ENCODE measurements at places on chromosomes 5 and 9.

- H3K27ac ChIP-seq = peak overlapping the region; percentile 69
- no peaks in the 10 kb centered on the region for H3K36me3 ChIP-seq
- H3K4me1 ChIP-seq = no peaks in the 10 kb centered on the region
- H3K27me3 ChIP-seq = no peaks in the 10 kb centered on the region
- DNase-seq = no peak
These were observed 6.6 kb downstream of the C1QTNF2 start for GRCh38 chr5:160363660-160364395.

DNA sequence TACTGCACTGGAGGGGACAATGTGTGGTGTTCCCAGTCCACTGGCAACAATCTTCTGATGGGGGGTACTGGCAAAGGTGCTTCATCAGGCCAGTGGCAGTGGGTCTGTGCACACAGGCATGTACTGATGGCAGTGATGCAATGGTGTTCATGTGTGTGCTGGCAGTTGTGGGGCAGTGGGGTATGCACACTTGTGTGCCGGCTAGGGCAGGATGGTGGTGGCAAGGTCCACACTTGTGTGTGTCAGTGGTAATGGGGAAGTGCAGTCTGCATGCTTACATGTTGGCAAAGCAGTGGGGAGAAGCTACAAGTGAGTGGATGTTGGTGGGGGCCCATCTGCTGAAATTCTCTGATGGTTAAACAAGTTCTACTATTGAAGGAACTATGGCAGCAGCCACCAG, 504.6 kb upstream of the ZNF462 start:
- no peak overlapping the region for H3K27ac ChIP-seq
- no peak for DNase-seq
- no peaks in the 10 kb centered on the region for H3K4me1 ChIP-seq
- no peaks in the 10 kb centered on the region for H3K27me3 ChIP-seq
- H3K4me3 ChIP-seq = no peak overlapping the region

- no peak for DNase-seq
- no peak overlapping the region for H3K27ac ChIP-seq
These were observed 20.2 kb downstream of the ALDH1A1 start for GRCh38 chr9:72932619-72933018.

DNA sequence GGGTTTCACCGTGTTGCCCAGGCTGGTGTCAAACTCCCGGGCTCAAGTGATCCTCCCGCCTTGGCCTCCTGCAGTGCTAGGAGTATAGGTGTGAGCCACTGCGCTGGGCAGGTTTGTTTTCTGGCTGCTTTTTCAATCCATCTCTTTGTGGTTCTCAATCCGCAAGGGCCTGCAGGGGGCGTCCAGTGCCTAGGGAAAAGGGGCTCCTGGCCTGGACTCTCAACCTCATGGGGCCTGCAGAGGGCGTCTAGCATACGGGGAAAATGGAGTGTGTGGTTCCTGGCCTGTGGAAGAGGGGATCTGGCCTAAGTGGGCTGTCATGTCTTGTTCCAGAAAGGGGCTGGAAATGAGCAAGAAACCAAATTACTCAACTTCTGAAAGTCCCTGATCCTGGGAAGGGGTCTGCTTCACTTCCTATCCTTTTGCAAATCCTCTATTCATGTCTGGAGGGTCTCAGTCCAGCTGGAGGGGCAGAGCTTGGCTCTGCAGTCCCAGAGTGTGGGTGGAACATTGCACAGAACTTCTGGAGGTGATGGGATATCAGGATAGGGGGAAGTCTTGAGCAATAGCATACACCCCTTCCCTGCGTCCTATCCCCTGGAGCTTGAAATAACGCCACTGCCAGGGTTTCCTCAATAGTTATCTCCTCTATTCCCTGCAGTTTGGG, 12.7 kb upstream of the CCL27 start:
- no peak for DNase-seq
- no peak overlapping the region for H3K4me3 ChIP-seq
- no peak overlapping the region for H3K27ac ChIP-seq
- H3K27me3 ChIP-seq = no peaks in the 10 kb centered on the region
- no peaks in the 10 kb centered on the region for H3K4me1 ChIP-seq

- DNase-seq = no peak
- H3K4me1 ChIP-seq = peaks cover 5% of the 10 kb centered on the region
- H3K27me3 ChIP-seq = no peaks in the 10 kb centered on the region
- H3K4me3 ChIP-seq = no peak overlapping the region
These were observed 2.2 kb upstream of the DPH7 start for GRCh38 chr9:137580954-137581322.

- H3K4me1 ChIP-seq = no peaks in the 10 kb centered on the region
- H3K36me3 ChIP-seq = no peaks in the 10 kb centered on the region
- no peaks in the 10 kb centered on the region for H3K27me3 ChIP-seq
- no peak overlapping the region for H3K27ac ChIP-seq
- DNase-seq = no peak
These were observed 129.6 kb downstream of the EPB41L4A start for GRCh38 chr5:112289465-112289864.

DNA sequence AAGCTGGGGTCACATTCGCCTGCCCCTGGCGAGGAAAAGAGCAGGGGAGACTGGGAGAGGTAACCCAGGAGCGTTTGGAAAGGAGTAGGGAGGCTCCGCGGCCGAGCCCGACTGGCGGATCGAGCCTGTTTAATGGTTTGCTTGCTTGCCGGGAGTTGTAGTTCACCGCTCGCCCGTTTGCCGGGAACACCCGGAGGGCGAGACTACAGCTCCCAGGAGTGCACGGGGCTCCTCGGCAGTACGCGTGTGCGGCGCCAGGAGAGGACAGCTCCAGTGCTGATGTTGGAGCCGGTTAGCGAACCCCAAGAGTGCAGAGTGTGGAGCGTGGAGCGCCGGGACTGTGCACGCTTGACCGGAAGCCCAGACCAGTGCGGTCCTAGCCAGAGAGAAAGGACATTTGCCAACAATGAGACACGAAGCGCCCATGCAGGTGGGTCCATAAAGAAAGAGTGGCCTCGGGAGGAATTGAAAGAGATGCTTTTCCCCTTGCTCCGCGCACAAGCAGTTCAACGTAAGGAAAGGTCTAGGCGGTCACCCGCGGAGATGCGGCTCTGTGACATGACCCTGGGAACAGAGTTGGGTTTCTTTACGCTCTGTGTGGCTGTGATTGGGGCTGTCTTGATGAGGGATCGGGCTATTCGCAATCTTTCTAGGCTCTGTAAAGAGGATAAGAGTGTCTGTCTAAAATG, at the start of gene RAB3C:
Gene RAB3C, plus strand, starts transcription at position 273 of the 689 bp plus-strand sequence. Its CDS starts 134 bp downstream, at position 407.
- H3K27me3 ChIP-seq = no peaks in the 10 kb centered on the region
- no peaks in the 10 kb centered on the region for H3K36me3 ChIP-seq
- DNase-seq = peak; percentile 69
- peak within 1 kb of the TSS; percentile 32 for H3K4me3 ChIP-seq

- no peak for DNase-seq
- no peak overlapping the region for H3K4me3 ChIP-seq
- H3K27me3 ChIP-seq = no peaks in the 10 kb centered on the region
- no peak overlapping the region for H3K27ac ChIP-seq
These were observed 11.5 kb upstream of the F2RL1 start for GRCh38 chr5:76807296-76807695.

DNA sequence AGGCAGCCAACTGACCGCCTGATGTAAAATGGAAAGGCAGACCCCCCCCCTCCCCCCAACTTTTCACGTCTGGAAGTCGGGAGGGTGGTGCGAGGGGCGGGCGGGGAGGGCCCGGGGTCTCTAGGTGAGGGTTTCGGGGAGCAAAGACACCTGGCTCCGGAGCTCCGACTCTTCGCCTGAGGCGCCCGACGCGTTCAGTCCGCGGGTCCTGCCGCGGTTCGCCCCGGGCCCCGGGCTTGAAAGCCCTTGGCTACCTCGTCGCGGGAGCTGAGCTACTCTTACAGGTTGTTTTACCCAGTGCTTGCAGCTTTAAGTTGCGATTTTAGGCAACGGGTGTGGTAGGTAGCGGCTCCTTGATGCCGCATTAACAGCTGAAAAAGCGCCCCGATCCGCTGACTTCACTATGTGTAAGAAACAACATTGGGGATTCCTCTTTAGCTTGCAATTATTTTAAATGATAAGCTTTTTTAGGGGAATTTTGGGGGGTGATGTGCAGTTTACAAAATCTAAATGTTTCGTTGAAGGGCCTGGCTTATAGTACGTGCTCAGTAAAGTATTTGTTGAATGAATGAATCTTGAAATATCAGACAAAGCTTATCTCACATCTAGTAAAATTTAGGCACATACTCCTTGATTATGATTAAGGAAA, 722 bp downstream of the CDC42SE2 start:
- H3K4me1 ChIP-seq = no peaks in the 10 kb centered on the region
- peak overlapping the region; percentile 81 for H3K4me3 ChIP-seq
- DNase-seq = peak; percentile 31
- H3K27ac ChIP-seq = peak overlapping the region; percentile 87
- H3K27me3 ChIP-seq = no peaks in the 10 kb centered on the region
- no peaks in the 10 kb centered on the region for H3K36me3 ChIP-seq

GRCh38 chr5:109935833-109936490, 246.2 kb downstream of the MAN2A1 start:
- H3K27ac ChIP-seq = no peak overlapping the region
- no peak for DNase-seq
- H3K27me3 ChIP-seq = no peaks in the 10 kb centered on the region

DNA sequence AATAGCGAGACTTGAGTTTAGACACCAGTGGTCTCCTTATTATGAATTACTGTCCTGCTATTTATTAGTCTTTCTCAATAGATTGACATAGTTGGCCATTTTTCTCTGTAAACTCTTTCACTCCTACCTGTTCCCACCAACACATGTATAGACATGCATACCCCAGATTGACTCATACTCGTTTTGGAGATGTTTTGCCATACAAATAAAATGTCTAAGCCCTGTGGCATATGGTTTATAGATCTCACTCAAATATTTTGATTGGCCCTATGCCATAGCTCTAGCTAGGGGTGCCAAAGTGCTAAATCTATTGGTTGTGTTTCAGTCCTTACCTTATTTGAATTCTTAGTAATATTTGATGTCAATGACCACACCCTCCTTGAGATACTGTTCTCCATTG, 42.3 kb downstream of the CAMK4 start:
- DNase-seq = no peak
- no peaks in the 10 kb centered on the region for H3K27me3 ChIP-seq
- no peak overlapping the region for H3K27ac ChIP-seq

DNA sequence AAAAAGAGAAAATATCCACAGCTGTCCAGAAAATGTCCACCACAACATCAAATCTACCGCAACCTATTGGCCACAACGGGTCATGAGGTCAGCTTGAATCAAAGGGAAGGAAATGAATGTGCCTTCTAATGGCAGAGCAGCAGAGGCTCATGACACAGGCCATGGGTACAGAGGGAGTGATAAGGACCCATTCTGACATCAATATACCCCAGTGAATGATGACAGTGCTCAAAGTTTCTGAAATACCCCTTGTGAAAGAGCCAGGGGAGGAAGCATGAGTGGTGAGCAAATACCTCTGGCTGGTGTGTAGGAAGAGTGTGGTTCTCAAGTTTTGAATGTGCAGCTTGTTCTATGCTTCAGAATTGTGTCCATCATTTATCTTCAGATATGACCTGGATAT, 348.2 kb downstream of the IRX1 start:
- no peak for DNase-seq
- H3K4me3 ChIP-seq = no peak overlapping the region
- H3K27me3 ChIP-seq = no peaks in the 10 kb centered on the region
- no peaks in the 10 kb centered on the region for H3K36me3 ChIP-seq
- no peaks in the 10 kb centered on the region for H3K4me1 ChIP-seq

DNA sequence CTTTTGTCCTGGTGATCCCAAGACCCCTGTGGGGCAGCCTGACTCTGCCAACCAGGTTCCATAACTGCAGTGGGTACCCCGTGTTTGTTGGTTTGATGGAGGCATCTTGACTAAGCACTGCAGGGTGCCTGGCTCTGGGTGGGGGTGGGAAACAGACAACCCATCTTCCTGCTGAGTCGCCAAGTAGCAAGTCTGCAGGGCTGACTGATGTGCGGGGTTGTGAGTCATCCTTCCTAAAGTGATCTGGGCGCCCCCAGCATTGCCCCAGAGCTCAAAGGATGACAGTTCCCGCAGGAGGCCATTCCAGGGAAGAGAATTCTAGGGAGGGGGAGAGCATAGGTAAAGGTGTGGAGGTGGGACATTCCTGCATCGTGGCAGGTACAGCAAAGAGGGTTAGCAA, 23.5 kb downstream of the DAB2IP start:
- H3K4me3 ChIP-seq = no peak overlapping the region
- no peak for DNase-seq
- no peak overlapping the region for H3K27ac ChIP-seq
- H3K27me3 ChIP-seq = no peaks in the 10 kb centered on the region
- no peaks in the 10 kb centered on the region for H3K4me1 ChIP-seq

DNA sequence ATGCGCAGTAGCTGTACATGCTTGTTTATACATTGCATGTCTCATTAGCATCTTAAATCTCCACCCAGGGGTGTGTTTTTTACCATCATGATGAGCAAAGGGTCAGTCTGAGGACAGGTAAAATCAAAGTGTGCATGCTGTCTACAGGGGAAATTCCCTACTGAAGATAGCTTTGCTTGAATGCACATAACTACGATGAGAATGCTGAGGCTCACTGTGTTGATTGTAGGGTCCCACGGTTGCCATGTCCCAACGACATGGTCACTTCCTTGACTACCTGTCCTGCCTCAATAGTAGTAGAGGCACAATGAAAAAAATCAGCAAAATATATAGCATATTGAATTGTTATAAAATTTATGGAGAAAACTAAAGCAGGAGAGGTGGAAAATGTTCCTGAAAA, 95.6 kb upstream of the TUSC1 start:
- H3K4me1 ChIP-seq = no peaks in the 10 kb centered on the region
- H3K36me3 ChIP-seq = no peaks in the 10 kb centered on the region
- no peaks in the 10 kb centered on the region for H3K27me3 ChIP-seq
- H3K27ac ChIP-seq = no peak overlapping the region
- no peak overlapping the region for H3K4me3 ChIP-seq
- no peak for DNase-seq

- no peaks in the 10 kb centered on the region for H3K27me3 ChIP-seq
- DNase-seq = no peak
- H3K4me3 ChIP-seq = no peak overlapping the region
These were observed 6.2 kb downstream of the ZNF883 start for GRCh38 chr9:113005777-113006176.

DNA sequence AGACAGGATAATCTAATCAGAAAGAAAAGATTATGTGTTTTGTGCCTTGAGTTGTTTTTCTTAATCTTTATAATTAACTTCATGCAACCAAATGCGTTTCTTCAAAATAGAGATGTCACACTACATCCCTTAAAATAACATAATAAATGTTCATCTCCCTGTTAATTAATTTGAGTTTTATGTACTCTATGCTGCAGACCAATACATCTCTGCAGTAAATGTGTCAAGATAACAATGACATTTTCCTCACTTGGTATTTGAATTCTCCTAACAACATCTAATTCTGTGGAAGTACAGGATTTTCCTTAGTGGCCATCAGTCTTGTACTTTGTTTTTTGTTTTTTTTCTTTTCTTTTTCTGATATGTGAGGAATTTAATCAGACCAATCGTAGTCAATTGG, 279.2 kb upstream of the TYRP1 start:
- no peak overlapping the region for H3K4me3 ChIP-seq
- no peaks in the 10 kb centered on the region for H3K27me3 ChIP-seq
- no peaks in the 10 kb centered on the region for H3K4me1 ChIP-seq
- H3K27ac ChIP-seq = no peak overlapping the region
- H3K36me3 ChIP-seq = no peaks in the 10 kb centered on the region

- H3K36me3 ChIP-seq = no peaks in the 10 kb centered on the region
- no peak for DNase-seq
- H3K4me1 ChIP-seq = no peaks in the 10 kb centered on the region
- H3K27ac ChIP-seq = no peak overlapping the region
- no peak overlapping the region for H3K4me3 ChIP-seq
These were observed 14.1 kb downstream of the SEMA4D start for GRCh38 chr9:89483592-89484474.

Data from uterus (tissue), 4 donors.